ENCODE measurements at places on chromosomes 16 and 17.

DNA sequence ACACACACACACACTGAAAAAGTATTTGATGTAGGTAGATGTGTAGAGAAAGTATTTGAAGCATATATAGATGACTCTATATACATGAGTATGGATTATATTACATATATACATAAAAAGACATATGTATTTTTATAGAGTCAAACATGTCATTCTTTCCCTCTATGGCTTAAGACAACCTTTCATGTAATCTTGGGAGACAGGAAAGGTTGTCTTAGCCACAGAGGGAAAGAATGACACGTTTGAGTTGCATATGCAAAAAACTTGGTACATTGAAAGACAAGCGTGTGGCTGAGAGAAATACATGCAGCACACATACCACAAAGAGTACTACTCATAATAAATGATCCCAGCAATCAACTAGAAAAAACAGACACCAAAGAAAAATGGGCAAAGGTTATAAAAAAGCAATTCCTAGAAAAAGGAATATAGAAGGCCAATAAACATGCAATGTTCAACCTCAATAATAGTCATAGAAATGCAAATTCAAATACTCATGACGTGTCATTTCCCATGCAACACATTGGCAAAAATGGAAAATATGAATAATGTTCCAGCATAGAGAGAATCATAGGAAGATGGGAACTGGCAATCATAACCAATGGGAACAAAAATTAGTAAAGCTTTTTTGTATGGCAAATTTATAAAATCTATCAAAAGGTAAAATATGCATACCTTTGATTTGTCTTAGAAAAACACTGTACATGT, 69.0 kb downstream of the SPECC1 start:
- H3K36me3 ChIP-seq: no peaks in the 10 kb centered on the region
- H3K27ac ChIP-seq: no peak overlapping the region
- no peak overlapping the region for H3K4me3 ChIP-seq
- no peak for DNase-seq
- H3K27me3 ChIP-seq: no peaks in the 10 kb centered on the region

GRCh38 chr17:8837563-8838075, 29.9 kb downstream of the PIK3R6 start:
- H3K4me1 ChIP-seq: no peaks in the 10 kb centered on the region
- no peak overlapping the region for H3K4me3 ChIP-seq
- no peaks in the 10 kb centered on the region for H3K27me3 ChIP-seq
- H3K36me3 ChIP-seq: no peaks in the 10 kb centered on the region
- no peak overlapping the region for H3K27ac ChIP-seq

DNA sequence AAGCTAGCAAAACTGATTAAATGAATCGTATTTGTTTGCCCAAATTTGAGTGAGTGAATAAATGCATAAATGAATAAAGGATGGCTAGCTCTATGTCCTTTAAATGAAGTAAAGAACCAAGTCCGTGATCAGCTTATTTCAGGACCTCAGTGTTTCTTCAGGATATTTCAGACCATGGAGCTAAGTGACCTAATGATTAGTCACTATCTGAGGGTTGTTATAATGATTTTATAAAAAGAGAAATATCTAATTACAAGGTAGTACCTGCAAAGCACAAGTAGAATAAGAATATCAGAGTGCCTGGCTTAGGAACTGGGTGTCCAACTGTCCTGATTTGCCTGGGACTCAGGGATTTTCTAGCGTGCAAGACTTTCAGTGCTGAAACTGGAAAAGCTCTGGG, 12.5 kb downstream of the KCNJ2 start:
- no peak for DNase-seq
- H3K27me3 ChIP-seq: no peaks in the 10 kb centered on the region
- no peak overlapping the region for H3K27ac ChIP-seq
- no peaks in the 10 kb centered on the region for H3K36me3 ChIP-seq

GRCh38 chr16:66735891-66736290, 15.5 kb downstream of the DYNC1LI2 start:
- no peak overlapping the region for H3K27ac ChIP-seq
- H3K4me1 ChIP-seq: no peaks in the 10 kb centered on the region
- DNase-seq: no peak
- peaks cover 55% of the 10 kb centered on the region for H3K36me3 ChIP-seq
- H3K4me3 ChIP-seq: no peak overlapping the region
- no peaks in the 10 kb centered on the region for H3K27me3 ChIP-seq

DNA sequence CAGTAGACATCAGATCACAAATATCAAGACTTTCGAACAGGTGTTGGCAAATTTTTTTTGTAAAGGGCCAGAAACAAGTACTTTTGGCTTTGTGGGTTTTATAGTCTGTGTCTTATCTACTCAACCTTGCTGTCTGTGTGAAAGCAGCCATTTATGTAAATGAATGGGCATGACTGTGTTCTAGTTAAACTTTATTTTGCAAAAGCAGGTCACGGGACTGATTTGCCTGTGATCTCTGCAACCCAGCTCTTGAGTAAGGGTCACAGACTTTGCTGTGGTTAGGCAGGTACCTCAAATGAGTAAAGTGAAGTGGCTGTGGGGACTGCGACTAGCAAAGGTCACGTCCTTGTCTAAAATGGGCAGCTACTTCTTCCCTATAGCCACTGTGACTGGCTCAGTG, 136.5 kb downstream of the FTO start:
- H3K36me3 ChIP-seq: no peaks in the 10 kb centered on the region
- no peaks in the 10 kb centered on the region for H3K27me3 ChIP-seq
- H3K4me3 ChIP-seq: no peak overlapping the region

DNA sequence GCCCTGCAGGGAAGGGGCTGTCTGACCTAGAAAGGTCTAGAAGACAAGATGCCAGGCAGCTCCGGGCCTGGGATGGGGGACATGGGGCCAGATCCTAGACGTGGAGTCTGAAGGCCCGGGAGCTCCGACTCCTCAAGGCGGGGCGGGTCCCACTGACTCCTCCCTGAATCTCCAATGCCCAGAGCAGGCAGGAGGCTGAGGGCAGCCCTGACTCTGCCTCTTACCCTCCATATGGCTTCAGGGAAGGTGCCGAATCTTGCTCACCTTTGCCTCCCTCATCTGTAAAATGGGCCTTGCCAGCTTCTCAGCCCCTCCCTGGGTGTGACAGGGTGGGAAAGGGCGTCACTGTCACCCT, 14.8 kb downstream of the VASN start:
- H3K27me3 ChIP-seq: no peaks in the 10 kb centered on the region
- H3K4me1 ChIP-seq: no peaks in the 10 kb centered on the region
- DNase-seq: no peak
- H3K36me3 ChIP-seq: peaks cover 2% of the 10 kb centered on the region
- peak overlapping the region; percentile 57 for H3K27ac ChIP-seq
- H3K4me3 ChIP-seq: no peak overlapping the region

DNA sequence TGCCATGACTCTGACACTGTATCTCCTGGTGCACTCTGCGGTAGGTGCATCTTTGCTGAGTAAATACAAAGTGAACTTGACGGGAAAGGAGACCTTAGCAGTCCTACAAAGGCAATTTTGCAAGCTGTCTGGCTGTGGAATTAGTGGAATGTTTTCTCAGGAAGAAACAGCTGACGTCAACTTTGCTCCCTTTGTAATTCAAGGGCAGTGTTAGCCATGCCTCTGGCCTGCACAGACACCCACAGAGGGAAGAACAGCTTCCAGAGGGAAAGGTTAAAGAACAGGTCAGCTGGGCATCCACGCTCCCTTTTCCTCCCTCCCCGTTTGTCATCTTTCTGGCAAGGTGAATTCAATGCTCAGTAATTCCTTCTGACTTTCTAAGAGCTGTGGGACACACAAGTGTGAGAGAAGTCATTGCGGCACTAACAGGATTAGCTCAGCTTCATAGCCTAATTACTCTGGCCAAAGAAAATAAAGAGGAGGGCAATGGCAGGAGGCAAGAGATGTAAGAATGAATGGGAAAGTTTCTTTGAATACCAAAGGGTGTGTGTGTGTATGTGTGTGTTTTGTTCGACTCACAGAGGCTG, 476.9 kb upstream of the GOT2 start:
- H3K27me3 ChIP-seq: no peaks in the 10 kb centered on the region
- H3K4me3 ChIP-seq: no peak overlapping the region
- DNase-seq: peak; percentile 56
- H3K27ac ChIP-seq: no peak overlapping the region

GRCh38 chr17:67493812-67494211, 116.7 kb downstream of the PITPNC1 start:
- peaks cover 4% of the 10 kb centered on the region for H3K4me1 ChIP-seq
- H3K27ac ChIP-seq: no peak overlapping the region
- H3K4me3 ChIP-seq: no peak overlapping the region
- no peaks in the 10 kb centered on the region for H3K27me3 ChIP-seq
- no peaks in the 10 kb centered on the region for H3K36me3 ChIP-seq

GRCh38 chr16:81040131-81040530, 4.5 kb downstream of the ATMIN start:
- no peak overlapping the region for H3K4me3 ChIP-seq
- H3K27ac ChIP-seq: no peak overlapping the region
- no peaks in the 10 kb centered on the region for H3K27me3 ChIP-seq
- peaks cover 30% of the 10 kb centered on the region for H3K36me3 ChIP-seq
- H3K4me1 ChIP-seq: peaks cover 5% of the 10 kb centered on the region

- no peaks in the 10 kb centered on the region for H3K36me3 ChIP-seq
- H3K27ac ChIP-seq: no peak overlapping the region
- H3K27me3 ChIP-seq: no peaks in the 10 kb centered on the region
- H3K4me1 ChIP-seq: no peaks in the 10 kb centered on the region
- no peak for DNase-seq
Measured at GRCh38 chr16:25219070-25219737, 2.5 kb downstream of the AQP8 start.

- H3K4me3 ChIP-seq: no peak overlapping the region
- no peak overlapping the region for H3K27ac ChIP-seq
- no peak for DNase-seq
- H3K27me3 ChIP-seq: no peaks in the 10 kb centered on the region
Measured at GRCh38 chr16:85505794-85506634, 107.1 kb upstream of the GSE1 start.

- no peaks in the 10 kb centered on the region for H3K4me1 ChIP-seq
- H3K4me3 ChIP-seq: no peak overlapping the region
- H3K27ac ChIP-seq: no peak overlapping the region
Measured at GRCh38 chr16:47672475-47672874, 211.3 kb downstream of the PHKB start.

DNA sequence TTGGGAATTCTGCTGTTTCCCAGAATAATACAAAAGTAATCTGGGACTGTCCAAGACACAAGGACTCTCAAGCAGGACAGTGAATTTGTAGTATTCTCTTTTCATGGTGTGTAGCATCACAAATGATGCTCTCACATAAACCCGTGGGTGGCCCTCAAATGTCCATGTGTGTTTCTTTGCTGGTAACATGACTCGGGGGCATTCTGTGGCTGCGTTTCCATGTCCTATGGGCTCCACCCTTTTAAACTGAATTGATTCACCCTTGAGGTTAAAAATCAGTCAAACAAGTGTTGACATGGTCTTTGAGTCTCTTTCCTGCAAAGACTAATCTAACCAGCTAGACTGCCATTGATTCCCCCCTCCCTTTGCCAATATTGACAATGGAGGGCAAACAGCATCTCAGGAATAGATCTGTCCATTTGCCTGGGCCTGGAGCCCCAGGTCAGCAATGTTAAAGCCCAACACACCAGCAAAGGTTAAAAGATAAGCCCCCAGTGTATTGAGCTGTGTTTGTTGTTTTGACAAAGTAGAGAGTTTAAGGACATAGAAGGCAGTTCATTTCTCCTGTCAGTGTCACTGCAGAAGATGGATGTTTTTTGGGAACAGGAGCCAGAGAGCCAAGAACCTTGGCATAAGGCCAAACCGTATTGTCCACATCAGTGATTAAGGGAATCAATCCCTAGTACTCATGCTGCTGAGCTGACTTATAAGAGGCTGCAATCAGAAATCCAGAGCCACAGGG, 117.1 kb upstream of the COX10 start:
- H3K27me3 ChIP-seq: no peaks in the 10 kb centered on the region
- no peak overlapping the region for H3K27ac ChIP-seq
- no peaks in the 10 kb centered on the region for H3K4me1 ChIP-seq

GRCh38 chr17:50318501-50319285, 27.2 kb upstream of the XYLT2 start:
- peak; percentile 87 for DNase-seq
- H3K36me3 ChIP-seq: no peaks in the 10 kb centered on the region
- no peak overlapping the region for H3K27ac ChIP-seq

DNA sequence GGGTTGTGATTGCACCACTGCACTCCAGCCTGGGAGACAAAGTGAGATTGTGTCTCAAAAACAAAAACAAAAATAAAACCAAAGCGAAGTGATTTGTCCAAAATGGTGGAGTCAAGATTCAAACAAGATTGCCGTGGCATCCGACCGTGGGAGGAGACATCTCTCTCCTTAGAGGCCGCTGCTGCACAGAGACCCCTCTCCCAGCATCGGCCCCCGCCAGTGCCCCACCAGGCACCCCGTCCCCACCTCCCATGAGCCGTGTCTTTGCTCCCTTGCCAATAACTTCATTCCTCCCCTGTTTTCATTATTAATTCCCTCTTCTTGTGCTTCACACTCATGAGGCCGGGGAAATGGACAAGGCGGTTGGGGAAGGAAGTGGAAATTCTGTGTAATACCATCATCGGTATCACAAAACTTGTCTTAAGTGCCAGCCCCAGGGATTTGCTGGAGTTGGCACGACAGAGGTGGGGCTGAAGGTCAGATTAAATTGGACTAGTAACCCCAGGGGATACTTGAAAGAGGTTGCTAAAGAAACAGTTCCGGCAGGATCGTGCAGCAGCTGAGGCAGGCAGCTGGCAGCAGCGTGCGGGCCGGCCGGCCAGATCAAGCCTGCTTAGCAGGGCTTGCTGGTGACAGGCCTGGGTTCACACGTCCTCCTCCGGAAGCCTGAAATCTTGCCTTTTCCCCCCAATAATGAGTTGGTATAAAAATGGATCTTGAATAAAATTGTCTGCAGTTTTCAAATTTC, 66.8 kb downstream of the RTN4RL1 start:
- peaks cover 2% of the 10 kb centered on the region for H3K4me1 ChIP-seq
- no peak overlapping the region for H3K27ac ChIP-seq
- H3K27me3 ChIP-seq: no peaks in the 10 kb centered on the region
- H3K36me3 ChIP-seq: no peaks in the 10 kb centered on the region

DNA sequence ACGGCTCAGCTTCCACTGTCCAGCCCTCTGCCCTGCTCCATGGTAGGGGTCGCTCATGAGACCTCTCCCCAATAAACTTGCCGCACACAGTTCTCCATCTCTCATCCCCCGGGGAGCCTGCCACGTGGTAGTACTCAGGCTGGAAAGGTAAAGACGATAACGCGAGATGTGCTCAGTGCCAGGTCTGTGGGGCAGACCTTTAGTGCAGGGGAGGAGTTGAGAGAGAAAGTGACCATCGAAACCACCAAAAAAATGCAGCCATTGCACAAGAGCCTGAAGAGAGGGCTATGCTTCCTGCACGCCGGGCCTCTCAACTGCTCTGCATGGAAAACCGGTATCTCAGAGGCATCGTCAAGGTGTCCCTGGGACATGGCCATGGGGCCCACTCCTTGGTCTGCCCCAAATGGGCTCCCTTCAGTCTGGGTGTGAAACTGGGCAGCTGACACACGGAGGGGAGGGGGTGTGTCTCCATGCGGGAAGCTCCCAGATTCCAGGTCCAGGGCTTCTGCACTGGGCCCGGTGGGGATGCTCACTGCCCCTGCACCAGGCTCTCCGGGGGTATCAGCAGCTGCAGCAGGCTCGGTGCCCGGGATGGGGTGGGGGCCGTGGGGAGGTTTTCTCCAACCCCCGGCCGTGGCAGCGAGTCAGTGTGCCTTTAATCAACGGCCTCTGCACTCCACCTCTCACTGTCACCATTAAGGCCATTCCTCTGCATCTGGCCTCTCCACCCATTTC, 4.7 kb upstream of the AANAT start:
- no peaks in the 10 kb centered on the region for H3K36me3 ChIP-seq
- no peak overlapping the region for H3K4me3 ChIP-seq
- peak; percentile 52 for DNase-seq
- no peaks in the 10 kb centered on the region for H3K4me1 ChIP-seq
